ENCODE measurements at places on chromosomes 5 and 9.

DNA sequence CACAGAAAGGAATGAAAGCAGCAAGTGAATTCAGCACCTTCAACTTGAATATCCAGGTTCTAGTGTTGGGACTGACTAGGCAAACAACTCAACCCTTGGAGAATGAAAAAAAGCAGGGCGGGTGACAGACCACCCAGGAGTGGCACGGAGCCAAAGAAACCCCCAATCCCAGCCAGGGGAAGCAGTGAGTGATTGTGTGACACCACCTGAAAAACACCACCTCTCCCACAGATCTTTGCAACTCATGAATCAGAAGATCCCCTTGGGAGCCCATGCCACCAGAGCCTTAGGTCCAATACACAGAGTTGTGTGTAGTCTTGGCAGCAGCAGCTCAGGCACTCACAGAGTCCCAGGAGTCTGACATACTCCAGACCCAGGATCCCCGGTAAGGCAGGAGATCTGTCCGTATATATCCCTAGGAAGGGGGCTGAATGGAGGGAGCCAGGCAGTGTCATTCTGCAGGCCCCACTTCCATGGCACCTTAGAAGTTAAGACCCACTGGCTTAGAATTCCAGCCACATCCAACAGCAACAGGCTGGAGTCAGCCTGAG, 22.1 kb upstream of the ROR2 start:
- no peak for DNase-seq

DNA sequence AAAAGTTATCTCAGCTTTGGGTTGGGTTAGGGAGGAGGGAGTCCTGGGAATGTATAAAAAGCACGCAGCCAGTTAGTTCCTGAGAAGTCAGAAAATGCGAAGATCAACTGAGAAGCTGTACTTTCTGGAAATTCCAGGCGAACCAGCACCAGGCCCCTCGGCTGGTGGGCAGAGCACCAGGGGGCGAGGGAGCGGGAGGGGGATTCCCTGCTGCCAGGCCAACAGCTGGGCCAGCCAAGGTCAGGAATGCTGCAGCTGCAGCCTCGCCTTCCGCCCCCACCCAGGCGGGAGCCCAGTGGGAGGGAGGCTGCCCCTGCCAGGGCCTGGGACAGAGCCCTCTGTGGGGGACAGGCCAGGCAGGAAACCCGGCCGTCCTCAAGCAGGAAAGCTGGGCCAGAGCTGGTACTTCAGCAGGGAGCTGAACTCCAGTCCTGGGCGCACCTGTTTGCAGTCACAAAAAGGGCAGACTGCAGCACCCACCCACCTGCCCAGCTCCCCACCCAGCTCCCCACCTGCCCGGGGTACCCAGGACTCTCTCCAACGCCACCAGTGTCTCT, 35.5 kb downstream of the VAV2 start:
- no peak for DNase-seq

DNA sequence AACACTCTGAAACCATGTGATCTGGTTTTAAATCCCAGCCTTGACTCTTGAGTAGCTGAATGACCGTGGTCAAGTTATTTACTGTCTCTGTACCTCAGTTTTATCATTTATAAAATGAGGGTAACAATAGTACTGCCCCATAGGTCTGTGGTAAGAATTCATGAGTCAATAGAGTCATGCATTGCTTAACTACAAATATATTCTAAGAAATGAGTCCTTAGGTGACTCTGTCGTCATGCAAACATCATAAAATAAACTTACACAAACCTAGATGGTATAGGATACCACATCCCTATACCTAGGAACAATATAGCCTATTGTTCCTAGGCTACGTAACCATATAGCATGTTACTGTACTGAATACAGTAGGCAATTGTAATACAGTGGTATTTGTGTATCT, 20.3 kb upstream of the ABCA1 start:
- DNase-seq: no peak

GRCh38 chr5:174922955-174923354, 198.6 kb downstream of the MSX2 start:
- DNase-seq: no peak

DNA sequence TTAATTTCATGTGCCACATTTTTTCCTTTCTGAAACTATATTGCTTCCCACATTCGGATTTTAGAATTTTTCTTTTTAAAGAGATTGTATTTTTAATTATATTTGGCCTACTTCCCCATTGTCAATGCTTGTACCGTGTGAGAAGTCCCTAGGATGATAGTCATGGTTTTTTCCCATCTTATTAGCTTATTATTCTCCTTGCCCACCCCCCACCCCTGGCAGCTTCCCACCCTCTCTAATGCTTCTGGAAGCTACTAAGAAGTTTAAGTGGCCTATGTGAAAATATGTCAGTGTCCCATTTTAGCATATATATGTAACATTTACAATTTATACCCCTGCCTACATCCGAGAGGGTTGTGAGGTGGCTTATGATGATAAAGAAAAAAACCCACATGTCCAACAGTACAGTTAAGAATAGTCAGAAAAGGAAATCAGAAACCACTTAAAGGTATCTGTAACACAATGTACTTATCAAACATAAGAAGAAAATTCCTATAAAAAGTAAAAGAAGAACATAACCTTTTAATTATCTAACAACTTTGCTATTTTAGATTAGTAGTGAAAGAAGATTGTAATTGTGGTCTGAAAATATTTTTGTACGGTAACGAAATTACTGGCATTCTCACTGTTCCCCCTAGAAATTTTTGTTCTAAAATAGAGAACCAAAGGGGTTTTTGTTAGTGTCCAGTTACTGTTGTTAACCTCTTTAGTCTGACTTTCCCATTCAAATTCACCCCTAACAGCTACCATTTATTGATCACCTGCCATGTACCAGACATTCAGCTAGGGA, 62.1 kb downstream of the SLC44A1 start:
- DNase-seq: no peak

DNA sequence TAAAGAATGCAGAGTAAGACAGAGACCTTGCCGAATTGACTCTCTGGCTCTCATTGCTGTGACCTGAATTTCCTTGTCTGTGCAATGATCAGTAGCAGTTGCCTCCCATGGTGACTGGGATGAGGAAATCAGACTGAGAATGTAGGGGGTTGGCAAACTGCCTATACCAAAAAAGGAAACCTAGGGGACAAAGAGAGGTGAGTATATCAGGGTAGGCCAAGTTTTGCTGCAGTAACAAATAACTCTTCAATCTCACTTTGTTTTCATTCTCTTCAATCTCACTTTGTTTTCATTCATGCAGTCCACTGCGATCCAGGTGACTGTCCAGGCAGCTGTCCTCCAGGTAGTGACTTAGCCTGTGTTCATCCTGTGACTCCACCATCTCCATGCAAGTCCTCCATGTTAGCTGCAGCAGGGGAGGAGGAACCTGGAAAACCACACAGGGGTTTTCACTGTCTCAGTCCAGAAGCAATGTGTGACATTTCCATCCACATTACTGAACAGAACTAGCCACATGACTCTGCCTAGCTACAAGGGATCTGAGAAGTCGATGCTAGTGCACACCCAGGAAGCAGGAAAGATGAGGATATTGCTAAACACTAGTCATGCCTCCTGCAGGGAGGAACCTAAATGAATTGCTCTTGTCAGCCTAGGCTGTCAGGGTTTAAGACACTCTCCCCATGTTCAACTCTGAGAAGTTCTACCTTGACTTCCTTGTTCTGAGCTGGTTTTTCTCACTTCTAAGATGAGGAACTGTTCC, 26.0 kb downstream of the TMEM174 start:
- no peak for DNase-seq

GRCh38 chr5:15646371-15646770, 146.4 kb downstream of the FBXL7 start:
- no peak for DNase-seq

DNA sequence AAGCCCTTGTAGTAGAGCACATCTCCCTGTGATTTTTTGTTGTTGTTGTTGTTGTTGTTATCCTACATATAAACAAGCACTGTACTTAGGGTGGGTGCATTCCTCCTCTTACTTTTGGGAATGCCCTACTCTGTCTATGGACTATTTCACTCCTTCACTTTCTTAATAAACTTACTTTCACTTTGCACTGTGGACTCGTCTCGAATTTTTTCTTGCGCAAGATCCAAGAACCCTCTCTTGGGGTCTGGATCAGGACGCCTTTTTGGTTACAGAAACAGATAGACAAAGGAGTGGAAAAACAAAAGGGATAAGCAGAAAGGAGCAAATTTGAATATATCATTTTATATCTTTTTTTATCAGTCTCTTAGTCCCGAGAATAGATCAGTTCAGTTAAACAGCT, 14.4 kb upstream of the PAIP1 start:
- DNase-seq: no peak

DNA sequence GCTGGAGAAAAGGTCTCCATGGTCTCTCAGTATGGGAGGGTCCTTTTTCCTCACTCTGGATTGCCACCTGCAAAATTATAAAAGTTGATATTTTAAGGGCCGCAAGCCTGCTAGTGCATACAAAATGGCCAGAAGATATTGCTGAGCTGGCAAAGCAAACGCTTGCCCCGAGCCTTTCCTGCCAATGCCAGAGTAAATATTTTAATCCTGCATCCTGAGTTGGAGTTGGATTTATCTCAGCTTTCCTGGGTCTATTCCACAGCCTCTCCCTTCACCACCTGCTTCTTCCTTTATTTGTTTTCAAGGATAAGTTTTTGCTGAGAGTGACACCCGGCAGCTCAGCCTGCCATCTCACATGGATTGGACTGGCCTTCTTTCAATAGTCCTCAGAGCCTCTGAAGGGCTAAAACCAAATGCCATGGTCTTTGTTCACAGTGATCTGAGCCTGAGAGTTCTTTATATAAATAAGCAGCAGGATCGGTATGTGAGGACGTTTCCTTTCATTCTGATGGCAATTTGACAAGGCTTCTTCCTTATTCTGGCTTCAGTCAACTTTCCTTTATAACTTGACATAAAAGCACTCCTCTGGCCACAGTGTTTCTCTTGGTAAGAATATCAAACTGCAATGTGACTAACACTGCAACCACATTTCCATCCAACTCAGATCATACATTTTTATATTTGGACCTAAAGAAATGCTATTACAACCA, 170.1 kb downstream of the ADAMTS12 start:
- no peak for DNase-seq

GRCh38 chr5:142671266-142671665, 14.6 kb downstream of the FGF1 start:
- DNase-seq: no peak

GRCh38 chr5:83034036-83034435, 43.2 kb downstream of the TMEM167A start:
- DNase-seq: no peak

DNA sequence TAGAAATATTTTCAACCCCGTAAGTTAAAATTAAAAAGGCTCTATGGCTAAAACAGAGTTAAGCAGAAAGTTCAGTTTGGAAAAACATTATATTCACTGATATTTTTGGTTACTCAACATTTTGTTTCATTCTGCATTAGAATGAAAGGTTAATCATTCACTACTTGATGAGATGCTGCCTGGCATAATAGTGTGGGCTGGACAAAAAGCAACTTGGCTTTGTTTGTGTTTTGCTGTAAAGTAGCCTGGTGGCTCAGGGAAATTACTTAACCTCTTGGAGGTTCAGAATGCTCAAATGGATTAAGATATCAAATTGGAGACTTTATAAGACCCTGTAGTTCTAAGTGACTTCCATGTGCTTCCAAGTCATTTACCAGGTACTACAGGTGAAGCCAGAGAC, 367.4 kb upstream of the TRPC7 start:
- DNase-seq: no peak

DNA sequence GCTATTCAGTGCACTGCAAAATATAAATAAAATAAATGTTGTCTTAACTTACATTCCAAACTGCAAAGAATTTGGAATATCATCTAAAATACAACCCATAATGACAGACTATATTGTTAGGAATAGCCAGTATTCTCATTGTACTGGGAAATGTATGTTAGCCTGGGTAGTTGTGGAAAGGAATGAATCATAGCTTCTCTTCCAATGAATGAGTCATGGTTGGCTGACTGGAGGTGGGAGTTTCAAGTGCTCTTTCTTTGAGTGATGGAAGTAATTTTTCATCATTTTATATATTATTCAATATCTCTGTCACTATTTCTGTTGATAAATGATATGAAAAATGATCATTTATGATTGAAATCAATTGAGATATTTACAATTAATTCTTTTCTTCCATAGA, 158.6 kb upstream of the ARRDC3 start:
- DNase-seq: no peak

- no peak for DNase-seq
These were observed 387.2 kb downstream of the ARHGEF28 start for GRCh38 chr5:74013222-74013621.

GRCh38 chr5:180021900-180022299, 49.7 kb downstream of the RNF130 start:
- no peak for DNase-seq
